ENCODE measurements at places on chromosomes 3 and 15. TPM values are rescaled to one million over a fixed set of nuclear protein-coding genes. Genes with fewer than 3 reads are reported as not detected.

BBX gene
- total RNA-seq = 32.8 TPM

CHRNA5 gene
- total RNA-seq = 5.9 TPM

MORC1 gene
- 0.11 TPM for total RNA-seq

CNTN6 gene
- total RNA-seq = not detected

SH2D7 gene
- not detected for total RNA-seq

WNT7A gene
- 0.29 TPM for total RNA-seq

FAM3D gene
- not detected for total RNA-seq

CHST2 gene
- total RNA-seq = 7.9 TPM

PAK6 gene
- total RNA-seq = 0.42 TPM

TRIM42 gene
- total RNA-seq = not detected

UPK1B gene
- total RNA-seq = 1.2 TPM

RASL12 gene
- total RNA-seq = not detected

FBXL22 gene
- 0.74 TPM for total RNA-seq

ZBED2 gene
- total RNA-seq = 664 TPM

ACTR8 gene
- 26.6 TPM for total RNA-seq

CHRFAM7A gene
- total RNA-seq = not detected

PLD1 gene
- total RNA-seq = 10.6 TPM

KCNAB1 gene
- total RNA-seq = not detected

MNS1 gene
- total RNA-seq = not detected

AMOTL2 gene
- total RNA-seq = not detected

OR4F6 gene
- not detected for total RNA-seq

SUSD5 gene
- not detected for total RNA-seq
